AG09319 (cell line): ENCODE measurements at places on chromosomes 13 and 19.

DNA sequence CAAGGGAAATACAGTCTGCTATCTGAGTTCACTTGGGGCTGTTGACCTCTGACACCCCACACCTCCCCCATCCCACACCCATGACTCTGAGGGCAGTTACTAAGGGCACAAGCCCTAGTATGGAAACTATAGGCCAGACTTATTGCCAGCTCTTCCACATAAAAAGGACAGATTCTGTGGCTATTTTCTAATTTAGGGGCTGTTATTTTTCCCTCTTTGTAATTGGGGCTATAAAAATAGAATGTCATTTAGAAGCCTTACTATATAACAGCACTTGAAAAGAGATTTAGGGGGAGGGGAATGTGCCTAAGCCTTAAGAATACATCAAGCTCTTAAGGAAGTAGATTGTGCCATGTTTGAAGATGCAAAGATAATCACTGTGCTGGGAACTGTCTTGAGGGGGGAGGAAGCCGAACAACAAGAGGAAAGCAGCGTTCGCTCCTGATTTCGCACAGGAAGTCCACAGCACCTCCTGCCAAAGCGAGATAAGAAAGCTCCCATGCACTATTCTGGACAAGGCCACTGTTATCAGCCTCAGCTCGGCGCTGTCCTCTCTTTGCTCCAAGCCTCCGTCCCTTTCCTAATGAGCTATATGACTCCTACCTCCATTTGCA is 86.6 kb downstream of the FLT1 start:
- no peak for DNase-seq

DNA sequence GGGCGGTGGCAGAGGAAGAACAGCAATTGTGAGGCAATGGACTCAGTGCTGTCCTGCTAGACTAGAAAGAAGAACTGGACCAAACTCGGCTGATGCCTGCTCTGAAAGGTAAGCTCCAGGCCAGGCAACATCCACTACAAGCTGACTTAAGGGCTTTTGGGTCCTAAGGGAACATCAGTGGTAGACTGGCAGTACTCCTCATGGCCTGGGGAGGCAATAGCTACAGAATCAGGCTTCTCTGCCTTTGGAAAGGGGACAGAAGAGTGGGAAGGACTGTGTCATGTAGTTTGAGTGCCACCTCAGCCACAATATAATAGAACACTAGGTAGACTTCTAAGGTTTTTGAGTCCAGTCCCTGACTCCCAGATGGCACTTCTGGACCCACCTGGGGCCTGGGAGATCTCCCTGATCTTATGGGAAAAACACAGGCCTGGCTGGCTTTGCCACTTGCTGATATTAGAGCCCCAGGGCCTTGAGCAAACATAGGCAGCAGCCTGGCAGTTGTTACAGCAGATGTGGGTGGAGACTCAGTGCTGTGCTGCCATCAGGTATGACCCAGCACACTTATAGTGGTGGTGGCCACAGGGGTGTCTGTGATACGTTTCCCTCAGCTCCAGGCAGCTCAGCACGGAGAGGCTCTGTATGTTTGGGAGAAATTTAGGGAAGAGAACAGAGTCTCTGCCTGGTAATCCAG is 9.2 kb upstream of the CLC start:
- no peak for DNase-seq

GRCh38 chr13:81089371-81090157 is 748.6 kb upstream of the SPRY2 start:
- DNase-seq, result no peak

DNA sequence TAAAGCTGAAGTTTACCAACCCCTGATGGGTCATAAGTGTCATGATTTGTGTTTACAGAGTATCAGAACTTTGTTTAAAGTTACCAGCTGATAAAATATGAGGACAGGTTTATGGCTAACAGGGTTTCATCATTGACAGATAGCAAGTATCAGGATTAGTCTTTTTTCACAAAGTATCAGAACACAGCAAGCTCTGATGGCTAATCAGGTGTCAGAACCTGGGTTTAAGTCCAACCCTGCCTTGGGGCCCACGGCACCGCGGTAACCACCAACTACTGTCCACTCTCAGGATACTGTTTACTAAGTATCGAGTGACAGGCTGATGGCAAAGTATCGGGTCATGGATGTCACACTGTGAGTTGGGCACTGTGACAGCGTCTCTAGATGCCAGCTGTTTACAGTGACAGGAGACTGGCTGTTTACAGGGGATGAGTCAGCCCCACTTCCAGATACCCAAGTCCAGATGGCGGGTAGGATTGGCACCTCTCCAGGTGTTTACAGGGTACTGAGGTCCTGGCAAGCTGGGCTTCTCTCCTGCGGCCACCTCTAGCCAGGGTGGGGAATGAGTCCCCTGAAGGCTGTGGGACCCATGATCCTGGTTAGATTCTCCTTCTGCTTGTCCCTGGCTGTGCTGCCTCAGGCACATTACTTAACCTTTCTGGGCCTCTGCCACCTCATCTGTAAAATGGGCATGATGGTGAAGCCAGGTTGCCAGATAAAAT is 21.8 kb downstream of the ARRDC2 start:
- DNase-seq, result no peak

- no peak for DNase-seq
Observed at GRCh38 chr13:41312176-41312500, 1.1 kb downstream of the NAA16 start.

DNA sequence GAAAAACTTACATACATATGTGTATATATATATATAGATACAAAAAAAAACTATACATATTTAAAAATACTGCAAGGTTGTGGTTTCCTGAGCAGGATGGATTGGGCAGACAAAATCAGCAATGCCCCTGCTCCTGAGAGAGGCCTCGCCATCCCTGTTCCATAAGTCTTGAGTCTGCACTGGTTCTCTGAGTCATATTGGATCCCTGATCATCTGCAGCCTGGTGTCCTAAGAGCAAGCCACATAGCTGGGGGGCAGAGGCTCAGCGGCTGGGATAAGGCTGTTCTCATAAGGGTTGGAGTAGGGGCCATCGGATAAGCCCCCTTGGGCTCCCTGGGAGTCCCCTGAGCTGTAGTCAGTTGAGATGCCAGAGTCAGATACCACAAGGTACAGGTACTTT is 3.3 kb downstream of the SWSAP1 start:
- DNase-seq, result no peak

DNA sequence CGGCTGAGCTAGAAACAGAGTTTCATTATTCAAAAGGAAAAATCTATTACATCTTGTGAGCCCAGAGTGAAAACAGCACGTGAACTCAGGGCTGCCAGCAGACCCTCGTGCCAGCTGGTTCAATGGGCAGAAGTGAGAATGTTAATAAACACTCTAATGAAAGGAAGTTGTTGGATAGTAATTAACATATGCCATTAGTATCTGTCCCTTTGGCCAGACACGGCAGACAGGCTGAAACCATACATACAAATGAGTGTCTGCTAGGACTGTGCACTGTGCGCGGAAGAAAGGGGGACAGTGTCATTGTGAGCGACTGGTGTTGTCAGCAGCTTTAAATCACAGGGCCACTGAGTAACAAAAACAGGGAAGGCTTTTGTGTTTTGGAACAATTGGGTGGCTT is 121.9 kb upstream of the TSC22D1 start:
- no peak for DNase-seq

DNA sequence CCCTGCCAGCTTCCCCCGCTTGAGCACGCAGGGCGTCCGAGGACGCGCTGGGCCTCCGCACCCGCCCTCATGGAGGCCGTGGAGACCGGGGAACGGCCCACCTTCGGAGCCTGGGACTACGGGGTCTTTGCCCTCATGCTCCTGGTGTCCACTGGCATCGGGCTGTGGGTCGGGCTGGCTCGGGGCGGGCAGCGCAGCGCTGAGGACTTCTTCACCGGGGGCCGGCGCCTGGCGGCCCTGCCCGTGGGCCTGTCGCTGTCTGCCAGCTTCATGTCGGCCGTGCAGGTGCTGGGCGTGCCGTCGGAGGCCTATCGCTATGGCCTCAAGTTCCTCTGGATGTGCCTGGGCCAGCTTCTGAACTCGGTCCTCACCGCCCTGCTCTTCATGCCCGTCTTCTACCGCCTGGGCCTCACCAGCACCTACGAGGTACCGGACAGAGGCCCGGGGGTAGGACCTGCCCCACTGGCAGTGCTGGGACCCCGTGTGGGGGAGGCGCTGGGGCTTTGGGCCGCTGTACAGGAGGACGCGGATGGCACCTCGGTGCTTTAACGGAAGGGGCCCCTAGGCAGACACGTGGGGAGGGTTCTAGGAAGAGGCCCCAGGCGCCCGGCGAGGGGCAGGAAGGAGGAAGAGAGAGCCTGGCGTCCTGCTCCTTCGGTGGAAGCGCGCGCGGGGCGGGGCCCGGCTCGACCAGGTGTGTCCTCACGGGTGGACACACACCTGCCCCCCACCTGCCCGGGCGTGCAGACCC is 681 bp downstream of the SLC5A5 start:
- no peak for DNase-seq

DNA sequence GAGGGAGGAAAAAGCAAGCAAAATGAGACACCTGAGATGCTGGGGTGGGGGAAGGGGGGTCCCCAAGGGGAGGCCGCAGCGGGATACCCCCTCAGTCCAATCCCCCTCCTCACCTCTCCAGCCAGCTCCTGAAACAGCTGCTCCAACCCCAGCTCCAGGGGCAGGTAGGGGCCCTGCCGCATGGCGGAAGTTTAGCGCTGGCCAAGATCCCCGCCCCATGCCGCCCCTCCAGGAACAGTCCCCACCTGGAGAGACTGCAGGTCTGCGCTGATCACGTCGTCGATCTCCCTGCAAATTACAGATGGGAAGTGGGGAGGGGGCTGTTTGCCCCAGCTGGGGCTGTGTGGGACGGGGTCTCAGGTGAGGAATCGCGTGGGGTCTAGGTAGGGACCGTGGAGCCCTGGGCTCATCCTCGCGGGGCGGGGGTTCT is 9.0 kb downstream of the CAPN12 start:
- no peak for DNase-seq

- DNase-seq, result no peak
Observed at GRCh38 chr19:24052811-24053210, 34.2 kb upstream of the ZNF254 start.

GRCh38 chr19:4567584-4568071 is 8.1 kb upstream of the SEMA6B start:
- DNase-seq, result no peak

DNA sequence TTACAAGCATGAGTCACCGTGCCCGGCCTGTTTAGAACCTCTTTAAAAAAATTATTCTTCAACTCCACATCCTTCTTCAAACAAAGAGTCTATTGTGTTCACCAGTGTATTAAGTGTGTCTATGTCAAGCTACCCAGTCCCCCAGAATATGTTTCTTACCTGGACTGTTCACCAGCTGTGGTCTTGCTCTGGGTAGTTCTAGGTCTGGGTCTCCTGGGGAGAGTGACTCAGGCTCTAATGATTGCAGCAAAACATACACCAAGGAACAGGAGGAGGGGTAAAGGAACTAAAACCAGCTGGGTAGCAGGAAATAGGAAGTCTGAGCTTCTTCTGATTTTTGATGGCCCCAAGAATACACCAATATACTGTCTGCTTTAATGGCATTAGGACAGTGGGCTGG is at the start of gene FPR1:
Gene FPR1, minus strand, starts transcription at position 224 of the 400 bp plus-strand sequence. CDS start 4,884 bp downstream, outside the sequence.
- DNase-seq, result no peak

- DNase-seq, result no peak
Observed at GRCh38 chr13:28474491-28475134, 20.3 kb downstream of the FLT1 start.

DNA sequence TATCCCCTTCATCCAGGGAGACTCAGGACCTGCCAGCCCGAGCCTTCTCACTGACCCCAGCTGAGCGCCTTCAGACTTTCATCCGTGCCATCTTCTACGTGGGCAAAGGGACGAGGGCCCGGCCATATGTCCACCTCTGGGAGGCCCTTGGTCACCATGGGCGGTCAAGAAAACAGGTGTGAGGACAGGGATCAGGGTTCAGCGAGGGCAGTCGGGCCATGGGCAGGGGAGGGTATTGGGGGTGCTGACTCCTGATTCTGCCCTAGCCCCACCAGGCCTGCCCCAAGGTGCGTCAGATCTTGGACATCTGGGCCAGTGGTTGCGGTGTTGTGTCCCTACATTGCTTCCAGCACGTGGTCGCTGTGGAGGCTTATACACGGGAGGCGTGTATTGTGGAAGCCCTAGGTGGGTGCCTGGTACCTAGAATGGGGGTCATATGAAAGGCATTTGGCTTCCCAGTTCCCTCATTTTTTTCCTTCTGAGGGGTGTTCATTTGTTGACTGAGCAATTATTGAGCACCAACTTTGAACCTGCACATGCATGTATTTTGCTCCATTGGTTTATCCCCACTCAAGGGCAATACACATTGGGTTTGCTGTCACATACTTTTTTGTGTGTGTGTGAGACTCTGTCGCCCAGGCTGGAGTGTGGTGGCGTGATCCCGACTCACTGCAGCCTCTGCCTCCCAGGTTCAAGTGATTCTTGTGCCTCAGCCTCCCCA is 3.9 kb downstream of the ANKLE1 start:
- DNase-seq, result no peak

DNA sequence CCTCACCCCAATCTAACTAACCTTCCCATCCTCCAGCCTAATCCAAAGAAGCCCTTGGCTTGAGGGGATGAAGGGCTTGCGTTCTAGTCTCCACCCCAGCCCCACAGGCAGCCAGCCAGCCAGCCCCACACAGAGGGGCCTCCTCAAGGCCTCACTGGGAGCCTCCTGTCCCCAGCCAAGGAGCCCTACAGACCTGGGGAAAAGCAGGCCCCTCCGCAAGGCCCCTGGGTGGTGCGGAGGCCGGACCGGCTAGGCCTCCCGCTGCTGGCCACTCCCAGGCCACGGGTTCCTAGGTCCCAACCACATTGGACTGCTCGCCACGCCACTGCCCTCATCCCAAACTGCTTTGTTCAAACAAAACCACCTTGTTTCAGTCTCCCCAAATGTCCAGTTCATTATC is 78.0 kb downstream of the ZIC5 start:
- no peak for DNase-seq

- DNase-seq, result no peak
Observed at GRCh38 chr13:53778937-53779336, 750.3 kb downstream of the OLFM4 start.

DNA sequence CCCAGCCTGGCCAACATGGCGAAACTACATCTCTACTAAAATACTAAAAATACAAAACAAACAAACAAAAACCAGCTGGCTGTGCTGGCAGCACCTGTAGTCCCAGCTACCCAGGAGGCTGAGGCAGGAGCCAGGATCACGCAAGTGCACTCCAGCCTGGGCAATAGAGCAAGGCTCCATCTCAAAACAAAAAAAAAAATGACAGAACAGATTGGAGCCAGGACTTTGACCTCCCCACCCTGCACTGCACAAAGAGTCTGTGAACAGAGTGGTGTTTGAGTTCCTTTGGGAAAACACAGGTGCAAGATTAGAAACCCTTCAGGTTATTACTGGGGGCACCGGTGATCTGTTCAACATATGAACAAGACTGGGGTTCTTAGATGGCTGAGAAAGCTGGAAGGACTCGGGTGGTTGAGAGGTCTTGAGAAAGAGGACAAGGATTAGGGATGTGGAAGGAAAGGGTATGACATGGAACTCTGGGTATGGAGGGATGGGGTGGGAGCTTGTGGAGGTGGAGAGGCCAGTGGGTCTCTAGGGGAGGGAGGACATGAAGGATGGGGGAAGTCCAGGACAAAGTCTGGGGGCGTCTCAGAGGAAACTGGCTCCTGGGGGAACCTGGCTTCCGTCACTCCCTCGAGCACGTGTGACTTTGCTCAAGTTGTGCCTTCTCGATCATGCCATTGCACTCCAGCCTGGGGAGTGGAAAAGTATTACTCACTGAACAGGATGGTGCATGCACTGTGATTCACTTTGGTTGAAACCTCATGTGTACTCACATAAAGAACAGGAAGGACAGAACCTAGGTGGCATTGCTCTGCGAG is 25.9 kb downstream of the RCN3 start:
- DNase-seq, result no peak

- peak; percentile 60 for DNase-seq
Observed at GRCh38 chr19:4455719-4456475, 1.7 kb downstream of the UBXN6 start.
